ENCODE measurements at places on chromosomes 7 and 10.

- peak; percentile 63 for DNase-seq
Observed at GRCh38 chr7:28096713-28097112, 83.9 kb downstream of the JAZF1 start.

DNA sequence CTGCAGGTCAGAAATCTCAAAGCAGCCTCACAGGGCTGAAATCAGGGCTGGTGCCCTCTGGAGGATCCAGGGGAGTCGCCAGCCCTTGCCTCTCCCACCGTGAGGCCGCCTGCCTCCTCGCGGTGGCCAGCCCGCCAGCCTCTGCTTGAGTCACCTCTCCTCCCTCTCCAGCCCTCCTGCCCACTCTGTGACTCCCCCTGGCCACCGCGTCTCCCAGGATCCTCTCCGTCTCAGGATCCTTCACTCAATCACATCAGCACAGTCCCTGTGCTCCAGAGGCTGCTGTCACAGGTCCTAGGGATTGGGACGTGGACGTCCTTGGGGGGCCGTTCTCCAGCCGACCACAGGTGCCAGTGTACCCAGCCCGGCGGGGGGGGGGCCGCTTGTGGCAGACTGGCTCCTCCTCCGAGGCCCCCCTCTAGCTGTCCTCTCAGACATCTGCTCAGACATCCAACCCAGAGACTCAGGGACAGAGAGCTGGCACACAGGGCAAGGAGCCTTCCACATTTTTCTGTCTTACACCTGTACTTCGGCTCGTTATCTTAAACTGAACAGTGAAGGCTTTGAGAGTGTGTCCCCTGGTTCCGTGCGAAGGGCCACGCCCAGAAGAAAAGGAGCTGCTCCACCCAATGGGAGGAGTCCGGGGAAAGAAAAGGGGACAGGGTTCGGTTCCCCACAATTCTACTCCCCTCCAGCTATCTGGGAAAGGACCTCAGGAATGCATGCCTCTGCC is 9.4 kb upstream of the PPP2R2D start:
- no peak for DNase-seq

- no peak for DNase-seq
Observed at GRCh38 chr10:125159932-125160855, at the start of gene CTBP2. CTBP2 (minus strand) TSS chr10:125160563.

DNA sequence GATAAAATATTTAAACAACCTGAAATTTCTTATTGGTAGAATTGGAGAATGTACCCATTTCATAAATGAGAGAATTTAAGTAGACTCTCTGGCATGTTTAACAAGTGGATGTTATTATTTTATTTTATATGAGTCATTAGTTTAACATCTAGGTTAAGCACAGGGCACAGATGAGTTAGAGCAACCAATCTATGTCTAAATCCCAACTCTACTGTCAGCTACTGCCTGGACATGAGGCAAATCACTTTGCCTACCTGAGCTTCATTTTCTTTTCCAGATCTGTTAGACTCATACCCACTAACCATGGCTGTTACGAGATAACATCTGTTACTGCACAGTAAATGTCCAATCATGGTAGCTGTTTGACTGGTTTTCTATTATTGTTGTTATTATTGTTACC is 251.1 kb downstream of the INHBA start:
- no peak for DNase-seq

- DNase-seq = no peak
Observed at GRCh38 chr7:118689403-118689802, 464.9 kb downstream of the ANKRD7 start.

DNA sequence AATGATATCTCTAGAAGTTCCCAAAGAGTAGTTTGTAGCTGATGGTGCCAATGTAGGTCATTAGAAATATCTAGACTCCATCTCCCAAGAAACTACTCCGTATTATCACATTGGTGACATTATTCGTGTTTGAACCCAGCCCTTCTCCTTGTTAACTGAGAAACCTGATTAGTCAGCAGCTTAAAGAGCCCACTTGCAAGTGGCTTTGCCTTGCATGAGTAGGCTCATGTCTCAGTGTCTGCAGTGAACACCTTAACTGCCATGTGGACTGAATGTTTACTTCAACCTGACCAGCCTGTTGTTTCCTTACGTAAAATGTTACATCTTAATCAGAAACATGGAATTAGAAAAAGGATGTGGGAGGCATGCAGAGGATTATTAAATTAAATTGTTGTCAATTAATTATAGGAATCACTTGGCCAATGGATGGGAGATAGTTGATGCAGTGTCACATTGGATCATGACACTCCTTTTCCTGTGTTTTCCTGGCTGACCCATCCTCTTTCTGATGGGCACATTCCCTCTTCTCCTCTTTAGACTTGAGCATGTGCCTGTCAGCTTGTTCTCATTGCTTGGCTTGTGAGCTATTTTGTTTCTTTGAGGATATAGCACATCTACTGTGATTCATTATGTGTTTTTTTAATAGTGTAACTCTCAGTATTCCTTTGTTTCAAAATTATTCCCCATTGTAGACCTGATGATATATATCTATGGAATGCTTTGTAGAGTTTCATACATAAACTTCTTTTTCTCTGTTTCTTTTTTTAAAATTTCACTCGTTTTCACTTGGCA is 18.0 kb downstream of the STARD3NL start:
- peak; percentile 35 for DNase-seq

DNA sequence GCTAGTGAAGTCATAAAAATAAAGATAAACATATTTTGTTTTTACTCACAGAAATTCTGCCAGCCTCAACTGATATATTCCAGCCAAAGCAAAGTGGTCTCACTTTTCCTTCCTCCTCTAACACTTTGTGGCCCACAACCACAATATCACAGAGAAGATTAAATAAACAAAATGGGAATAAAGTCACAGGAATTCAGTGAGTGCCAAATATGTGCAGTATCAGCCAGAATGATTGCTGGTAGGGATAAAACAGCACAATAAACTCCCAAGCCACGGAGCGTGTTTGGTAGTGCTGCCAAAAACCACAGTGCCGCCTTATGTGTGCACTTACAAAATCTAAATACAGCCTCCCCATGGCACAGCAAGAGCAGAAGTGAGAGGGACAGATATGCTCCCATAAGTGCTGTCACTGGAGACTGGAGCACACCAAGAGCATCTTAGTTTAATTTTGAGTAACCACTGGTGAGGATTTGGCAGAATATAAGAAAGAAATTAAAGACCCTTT is 155.8 kb downstream of the POM121L12 start:
- DNase-seq = no peak

DNA sequence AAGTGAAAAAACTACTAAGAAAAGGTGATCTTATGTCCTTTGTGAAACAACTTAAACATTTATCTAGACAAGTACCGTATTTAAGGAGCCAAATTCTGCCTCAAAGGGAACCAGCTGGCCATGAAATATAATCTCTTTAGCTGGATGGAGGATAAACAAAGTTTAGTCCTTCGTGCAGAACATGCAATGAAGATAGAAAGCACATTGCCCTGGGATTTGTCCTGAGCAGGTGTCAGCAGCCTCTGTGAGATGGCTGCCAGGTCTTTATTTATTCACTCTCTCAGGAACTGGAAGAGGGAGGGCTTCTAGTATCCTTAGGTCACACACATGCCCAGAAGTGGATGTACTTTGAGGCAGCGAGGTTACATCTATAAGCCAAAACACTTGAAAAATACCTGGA is 57.4 kb upstream of the CASD1 start:
- DNase-seq = no peak

GRCh38 chr7:74441801-74442200 is 11.9 kb upstream of the GTF2IRD1 start:
- DNase-seq = no peak

DNA sequence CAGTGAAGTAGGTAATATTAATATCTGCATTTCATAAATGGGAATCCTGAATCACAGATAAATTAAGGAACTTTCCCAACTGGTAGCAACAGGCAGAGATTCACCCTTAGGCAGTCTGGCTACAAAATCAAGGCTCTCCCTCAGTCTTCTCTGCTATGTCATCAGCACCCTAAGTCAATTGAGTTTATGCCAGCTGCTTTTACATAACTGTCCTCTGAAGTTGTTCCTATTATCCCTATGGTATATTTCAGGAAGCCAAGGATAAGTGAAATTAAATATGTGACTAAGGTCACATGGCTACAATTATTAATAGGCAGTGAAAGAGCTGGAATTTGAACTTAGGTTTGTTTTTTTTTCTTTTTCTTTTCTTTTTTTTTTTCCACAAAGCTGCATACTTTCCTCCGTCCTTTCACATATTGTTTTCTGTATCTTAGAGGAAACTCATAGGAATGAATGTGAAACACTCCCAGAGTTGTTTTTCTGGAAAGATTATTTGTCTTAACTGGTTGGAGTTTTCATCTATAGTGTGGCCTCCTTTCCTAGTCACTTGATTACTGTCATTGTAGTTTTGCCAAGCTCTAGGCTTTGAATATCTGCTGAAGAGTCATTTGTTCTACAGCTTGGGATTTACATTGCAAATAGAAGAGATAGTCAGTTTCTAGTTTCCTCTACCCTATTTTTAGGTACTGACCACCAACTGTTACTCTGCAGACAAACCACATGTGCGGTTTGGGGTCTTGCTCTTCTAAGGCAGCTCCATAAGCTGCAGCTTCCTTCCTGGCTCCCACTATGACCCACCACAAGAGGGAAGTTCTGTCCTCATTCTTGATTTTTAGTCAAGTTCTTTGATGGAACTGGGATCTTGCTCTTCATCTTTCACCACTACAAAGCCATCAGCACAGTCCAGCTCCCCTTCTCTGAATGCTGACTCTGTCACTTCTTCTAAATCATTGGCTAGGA is 338.0 kb upstream of the KIAA1217 start:
- no peak for DNase-seq

GRCh38 chr10:132345345-132345744 is 13.4 kb downstream of the LRRC27 start:
- DNase-seq = no peak

- no peak for DNase-seq
Observed at GRCh38 chr10:35326466-35327235, 9.7 kb upstream of the CCNY start.

DNA sequence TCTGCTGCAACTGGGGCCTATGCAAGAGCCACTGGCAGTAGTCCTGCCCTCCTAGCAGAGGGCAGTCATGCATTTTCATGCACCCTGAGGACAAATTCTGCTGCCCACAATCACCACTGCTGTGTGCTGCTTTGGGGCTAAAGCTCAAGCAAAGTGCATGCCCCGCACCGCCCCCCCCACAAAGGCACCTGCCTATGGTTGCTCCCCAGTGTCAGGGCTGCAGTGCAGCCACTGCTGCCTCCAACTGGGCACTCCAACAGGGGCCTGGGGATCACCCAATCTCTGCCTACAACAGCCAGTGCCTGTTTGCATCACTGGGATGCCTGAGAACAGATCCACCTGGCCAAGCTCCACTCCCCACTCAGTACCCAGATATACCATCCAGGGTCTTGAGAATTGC is 417.0 kb downstream of the HTR7 start:
- no peak for DNase-seq

GRCh38 chr10:110681023-110681681 is 37.0 kb downstream of the RBM20 start:
- DNase-seq = peak; percentile 55

GRCh38 chr10:77575271-77576006 is 62.2 kb downstream of the KCNMA1 start:
- no peak for DNase-seq

- DNase-seq = peak; percentile 55
Observed at GRCh38 chr7:13633857-13634256, 355.6 kb downstream of the ETV1 start.

DNA sequence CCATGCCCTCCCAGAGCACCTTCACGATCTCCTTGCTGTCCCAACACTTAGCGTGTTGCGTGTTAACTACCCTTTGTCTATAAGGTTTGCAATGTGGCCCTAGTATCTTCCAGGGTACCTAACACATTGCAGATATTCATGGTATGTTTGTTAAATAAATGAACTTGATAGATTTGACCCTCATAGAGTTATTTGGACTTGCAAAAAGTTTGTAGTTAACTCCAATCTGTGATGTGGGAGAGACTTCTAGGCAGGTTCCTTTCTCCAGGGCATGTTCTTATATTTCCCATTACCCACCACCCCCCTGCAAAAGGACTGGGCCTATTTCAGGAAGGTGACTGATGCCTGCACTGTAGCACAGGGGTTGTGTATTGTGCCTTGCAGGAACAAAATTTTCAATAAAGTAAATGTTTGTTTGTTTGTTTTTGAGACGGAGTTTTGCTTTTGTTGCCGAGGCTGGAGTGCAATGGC is 612 bp downstream of the HILPDA start:
- no peak for DNase-seq

DNA sequence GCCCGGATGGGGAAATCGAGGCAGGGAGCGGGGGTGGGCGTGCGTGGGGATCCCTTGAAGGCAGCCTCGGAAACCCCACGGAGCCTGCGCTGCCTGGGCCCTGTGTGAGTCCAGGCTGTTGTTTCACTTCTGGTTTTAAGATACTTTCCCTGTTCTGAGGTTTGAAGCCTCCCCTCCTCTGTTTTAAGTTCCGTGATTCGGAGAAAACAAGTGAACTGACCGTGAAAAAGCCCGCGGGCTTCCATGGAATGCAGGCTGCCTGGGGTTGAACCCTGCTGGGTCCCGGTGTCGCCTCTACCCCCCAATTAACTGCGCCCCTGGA is 401 bp downstream of the LRRC27 start:
- DNase-seq = no peak

DNA sequence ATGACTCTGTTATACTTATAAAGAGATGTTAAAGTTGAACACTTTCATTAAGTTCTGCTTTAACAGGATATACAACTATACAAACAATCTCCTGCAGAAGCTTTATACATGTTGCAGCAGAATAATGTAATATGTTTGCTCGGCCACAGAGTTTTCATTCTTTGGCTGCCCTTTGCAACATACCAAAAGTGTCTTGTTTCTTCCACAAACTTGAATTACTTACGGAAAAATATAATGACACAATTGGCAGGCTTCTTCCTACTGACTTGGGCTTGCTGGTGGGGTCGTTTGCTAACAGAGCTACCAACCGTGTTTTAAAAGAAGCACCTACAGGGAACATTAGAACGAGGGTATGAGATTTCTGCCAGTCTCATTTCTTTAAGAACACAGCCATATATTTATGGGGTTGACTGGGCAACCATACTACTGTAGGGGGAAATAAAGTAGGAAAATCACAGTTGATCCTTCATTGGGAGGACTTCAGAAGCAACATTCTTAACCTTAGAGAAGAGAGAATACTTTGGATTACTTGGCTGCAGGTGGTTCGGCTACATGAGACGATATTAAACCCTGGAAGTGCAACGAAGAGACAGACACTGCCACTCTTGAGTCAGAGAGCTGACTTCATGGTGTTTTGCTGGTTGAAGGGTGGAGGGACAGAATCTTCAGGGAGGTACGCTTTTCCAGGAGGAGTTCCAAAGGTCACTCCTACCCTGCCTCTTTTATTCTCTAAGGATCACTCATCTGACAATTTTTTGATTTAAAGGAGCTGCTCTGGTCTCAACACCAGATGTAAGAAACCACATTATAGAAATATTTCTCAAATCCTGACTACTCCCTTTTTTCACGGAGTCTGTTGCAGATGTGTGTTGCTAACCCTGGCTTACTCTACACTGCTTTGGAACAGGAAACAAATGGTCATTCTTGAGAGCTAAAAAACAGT is 123.9 kb downstream of the SEMA3C start:
- no peak for DNase-seq
